Brain pericyte (primary cell): ENCODE measurements at places on chromosomes 5 and 9.
A peak's percentile ranks its signal among the peaks of the same experiment; 100 is the strongest.

GRCh38 chr5:142605611-142606010, 80.3 kb downstream of the FGF1 start:
- DNase-seq: no peak

DNA sequence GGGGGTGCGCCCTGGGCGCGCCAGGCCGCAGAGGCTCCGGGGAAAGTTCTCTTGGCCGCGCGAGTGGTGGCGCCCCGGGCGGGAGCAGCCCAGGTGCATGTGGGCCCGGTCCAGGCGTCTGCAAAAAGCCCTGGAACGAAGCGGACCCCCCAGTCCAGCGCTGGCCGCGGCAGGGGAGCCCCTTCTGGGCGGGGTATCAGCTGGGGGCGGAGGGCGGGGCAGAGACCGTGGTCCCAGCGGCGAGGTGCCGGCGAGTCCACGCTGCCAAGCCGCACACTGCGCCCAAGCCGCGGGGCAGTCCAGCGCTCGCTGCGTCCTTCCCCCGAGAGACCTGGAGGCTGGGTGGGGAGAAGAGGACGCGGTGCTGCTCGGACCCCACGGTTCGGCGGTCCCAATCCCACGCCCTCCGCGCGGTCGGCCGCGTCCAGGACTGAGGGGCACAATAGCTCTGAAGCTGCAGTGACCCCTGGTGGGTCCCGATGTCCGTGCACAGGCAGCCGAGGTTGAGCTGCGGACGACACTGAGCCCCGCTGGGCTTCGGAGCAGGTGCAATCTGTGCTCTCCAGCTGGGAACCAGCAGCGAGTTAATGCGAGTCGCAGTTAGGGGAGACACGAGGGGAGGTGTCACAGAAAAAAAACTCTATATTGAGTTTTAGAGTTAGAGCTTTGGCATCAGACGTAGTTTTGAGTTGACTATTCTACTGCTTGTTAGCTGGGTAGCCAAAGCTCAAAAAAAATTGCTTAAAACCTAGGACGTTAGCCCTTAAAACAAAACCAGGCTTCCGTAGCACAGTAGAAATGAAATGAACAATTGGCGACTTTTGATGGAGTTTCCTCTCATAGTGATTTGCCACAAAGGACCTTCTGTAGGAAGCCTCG, 1.1 kb upstream of the EPB41L4A start:
- DNase-seq: peak; percentile 41

GRCh38 chr5:3411363-3411762, 184.3 kb upstream of the IRX1 start:
- no peak for DNase-seq

- no peak for DNase-seq
Observed at GRCh38 chr9:127199001-127199791, 65.4 kb upstream of the GARNL3 start.

DNA sequence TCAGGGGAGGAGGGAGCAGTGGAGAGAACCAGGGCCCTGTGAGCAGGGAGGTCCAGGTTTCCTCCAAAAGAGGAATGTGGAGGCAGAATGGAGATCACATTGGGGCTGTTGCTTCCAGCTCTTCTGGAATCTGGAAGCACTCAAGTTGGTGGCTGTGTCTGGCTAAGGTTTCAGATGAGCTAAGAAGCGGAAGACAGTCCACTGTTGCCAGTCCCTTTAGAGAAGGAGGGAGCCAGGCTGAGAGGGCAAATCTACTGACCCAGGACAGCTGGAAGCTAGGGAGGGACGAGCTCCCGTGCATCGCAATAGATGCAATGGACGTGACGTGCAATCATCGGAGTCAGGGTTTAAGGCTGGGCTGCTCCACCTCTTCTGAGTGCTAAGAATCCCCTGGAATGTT, 71.2 kb downstream of the TENT4A start:
- DNase-seq: no peak

DNA sequence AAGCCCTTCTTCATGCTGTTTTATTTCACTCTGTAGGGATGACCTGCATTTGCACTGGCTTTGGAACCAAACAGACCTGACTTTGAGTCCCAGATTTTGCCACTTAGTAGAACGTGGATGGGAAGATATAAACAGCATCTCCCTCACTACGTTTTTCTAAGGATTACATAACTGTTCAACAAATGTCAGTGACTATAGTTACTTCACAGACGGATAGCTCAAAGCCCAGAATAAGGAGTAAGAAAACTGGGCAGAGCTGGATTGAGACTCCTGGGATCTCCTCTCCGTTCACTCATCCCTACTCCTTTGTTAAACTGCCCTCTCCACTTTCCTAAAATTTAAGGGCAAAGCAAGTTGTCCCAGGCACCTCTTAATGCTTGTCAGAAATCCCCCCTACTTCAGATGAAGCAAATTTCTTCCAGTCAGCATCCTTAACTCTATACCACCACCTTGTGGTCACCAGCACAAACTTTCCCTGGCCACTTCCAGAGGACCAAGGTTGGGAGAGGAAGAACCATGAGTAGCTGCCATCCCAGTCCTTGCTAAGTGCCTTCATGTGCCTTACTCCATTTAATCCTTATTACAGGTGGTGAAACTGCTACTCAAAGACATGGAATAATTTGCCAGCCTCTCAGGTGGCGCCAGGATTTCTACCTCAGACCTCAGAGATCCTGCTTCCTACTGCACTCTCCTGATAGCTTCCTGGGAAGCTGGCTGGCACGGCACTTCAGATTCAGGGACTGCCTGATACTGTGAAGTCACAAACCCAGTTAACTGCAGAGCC, 38.4 kb downstream of the EGR1 start:
- DNase-seq: peak; percentile 27

- DNase-seq: no peak
Observed at GRCh38 chr5:138872841-138873465, 2.2 kb downstream of the LRRTM2 start.

DNA sequence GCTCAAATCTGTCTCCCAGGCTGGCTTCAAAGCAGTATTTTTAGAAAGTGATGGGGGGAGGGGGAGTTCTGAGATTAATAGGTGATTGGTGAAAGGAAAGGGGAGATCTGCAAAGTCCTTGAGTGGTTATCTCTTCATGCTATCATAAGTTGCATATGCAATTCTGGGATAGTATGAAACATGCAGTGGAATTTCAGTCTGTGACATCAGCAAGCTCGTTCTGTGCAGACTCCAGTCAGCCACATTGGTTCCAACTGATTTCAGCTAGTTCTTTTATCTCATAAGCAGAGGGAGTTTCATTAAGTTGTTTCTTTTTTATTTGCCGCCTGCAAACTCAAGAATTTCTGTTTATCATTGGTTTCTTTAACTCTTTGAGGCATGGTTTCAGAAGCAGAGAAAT, 180.5 kb upstream of the SH3GL2 start:
- DNase-seq: no peak

GRCh38 chr9:32587901-32588300, 14.9 kb upstream of the NDUFB6 start:
- DNase-seq: no peak

GRCh38 chr5:72485430-72485974, 21.7 kb downstream of the ZNF366 start:
- DNase-seq: no peak

DNA sequence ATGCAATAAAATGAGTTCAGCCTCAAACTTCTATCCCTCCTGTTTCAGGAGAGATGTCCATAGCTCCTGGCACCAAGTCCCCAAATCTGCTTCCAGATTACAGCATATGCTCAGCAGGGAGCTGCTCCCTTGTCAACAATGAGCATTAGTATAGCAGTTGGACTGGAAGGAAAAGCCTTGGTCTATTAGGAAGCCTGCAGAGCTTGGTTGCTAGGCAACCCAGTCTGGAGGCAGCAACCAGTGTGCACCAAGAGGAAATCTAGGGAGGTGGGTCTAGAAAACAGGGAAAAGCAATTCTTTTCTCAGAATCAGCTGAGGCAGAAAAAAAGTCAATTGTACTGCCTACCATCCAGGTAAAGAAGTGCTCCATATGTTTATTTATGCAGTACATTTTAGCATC, 229.5 kb upstream of the NMUR2 start:
- no peak for DNase-seq

- DNase-seq: no peak
Observed at GRCh38 chr9:26321935-26322334, 570.7 kb downstream of the CAAP1 start.

DNA sequence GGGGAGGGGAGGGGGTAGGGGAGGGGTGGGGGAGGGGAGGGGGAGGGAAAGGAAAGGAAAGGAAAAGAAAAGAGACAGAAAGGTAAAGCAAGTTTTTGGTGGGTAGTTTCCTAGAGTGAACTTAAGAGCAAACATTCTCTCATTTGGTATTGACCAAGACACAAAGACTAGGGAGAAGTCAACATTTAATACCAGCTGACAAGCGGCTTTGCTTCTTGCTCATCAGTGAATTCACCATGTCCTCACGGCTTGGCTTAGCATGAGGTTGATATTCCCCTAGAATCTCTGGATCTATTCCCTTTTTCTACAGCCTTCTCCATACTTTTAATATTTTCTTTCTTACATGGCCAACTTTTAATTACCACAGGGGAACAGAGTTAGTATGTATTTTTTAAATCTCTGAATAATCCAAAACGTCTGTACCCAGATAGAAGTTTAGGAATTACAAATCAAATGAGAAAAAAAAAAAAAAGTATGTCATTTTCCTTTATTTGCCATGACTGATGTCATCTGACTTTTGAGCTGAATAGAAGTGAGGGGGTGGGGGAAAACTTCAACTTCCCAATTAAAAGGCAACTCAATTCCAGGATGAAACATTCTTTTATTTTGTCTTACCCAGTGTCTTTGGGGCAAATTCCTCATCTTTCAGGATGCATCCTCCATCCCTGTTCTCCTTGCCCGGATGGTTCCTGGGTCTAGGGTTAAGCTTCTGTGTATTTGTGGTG, 40.1 kb upstream of the GLIS3 start:
- DNase-seq: no peak

GRCh38 chr9:77926371-77926878, 105.2 kb downstream of the GNAQ start:
- DNase-seq: no peak

DNA sequence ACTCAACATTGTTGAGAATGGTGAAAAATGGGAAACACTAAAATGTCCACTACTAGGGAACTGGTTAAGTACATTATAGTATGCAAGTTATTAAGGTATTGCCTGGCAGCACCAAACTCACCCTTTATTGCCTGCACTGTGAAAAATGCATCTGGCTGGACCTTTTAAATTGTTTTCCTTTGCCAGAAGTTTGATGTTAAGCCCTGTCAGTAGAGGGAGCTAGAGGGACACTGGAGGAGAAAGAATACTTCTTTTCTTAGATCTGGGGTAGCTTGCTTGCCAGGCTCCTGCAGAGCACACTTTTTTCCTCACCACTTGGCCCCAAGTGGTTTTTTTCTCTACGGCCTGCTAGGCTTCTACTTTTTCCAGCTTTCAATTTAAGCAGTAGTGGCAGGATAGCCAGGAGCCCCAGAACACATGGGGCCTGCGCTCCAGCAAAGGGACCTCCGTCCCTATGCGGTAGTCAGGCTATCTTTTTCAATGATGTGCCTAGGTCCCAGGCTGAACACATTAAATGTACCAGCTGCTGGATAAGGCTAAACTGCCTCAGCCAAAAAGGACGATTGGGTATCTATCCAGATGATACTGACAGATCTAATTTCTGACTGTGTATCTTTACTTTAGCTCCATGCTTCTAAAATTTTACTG, 8.0 kb upstream of the HABP4 start:
- DNase-seq: no peak

GRCh38 chr9:92432350-92432749, 8.1 kb upstream of the OMD start:
- DNase-seq: no peak

DNA sequence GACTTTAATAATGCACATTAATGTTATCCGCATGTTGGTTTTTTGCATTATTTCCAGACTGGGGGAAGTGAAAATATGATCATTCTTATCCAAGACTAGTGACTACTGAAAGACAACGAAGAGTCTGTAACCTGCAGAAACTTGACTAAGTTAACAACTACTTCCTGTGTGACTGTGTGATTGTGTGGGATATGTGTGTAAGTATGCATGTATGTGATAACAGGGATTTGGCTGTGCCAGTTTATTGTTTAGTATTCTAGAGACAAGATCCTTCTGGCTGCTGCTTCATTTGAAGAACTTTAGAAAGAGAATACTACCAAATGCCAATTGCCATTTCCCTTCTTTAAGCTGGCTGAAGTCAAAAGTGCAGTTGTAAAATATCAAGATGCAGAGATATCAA, 375.7 kb upstream of the PRR16 start:
- no peak for DNase-seq

DNA sequence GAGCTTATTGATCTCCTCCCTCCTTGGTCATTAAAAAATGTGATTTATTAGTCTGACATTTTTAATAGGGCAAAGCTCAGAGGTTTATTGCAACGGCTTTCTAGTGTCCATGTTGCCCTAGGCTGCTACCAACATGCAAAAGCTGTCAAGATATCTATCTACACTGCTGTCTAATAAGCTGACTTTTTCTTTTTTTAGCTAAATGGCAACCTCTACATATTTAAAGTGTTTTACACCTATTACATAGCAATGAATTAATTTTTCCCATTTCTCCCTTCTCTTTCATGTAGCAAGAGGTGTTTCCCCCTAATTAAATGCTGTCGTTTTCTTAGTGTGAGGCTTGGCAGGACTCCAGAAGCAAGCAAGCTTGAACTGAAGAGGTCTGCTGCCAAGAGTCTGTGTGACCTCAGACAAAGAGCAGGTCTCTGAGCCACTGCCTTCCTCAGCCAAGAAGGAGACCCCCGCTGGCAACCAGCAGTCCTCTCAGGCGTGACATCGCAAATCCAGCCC, 79.4 kb downstream of the GAS1 start:
- DNase-seq: no peak

DNA sequence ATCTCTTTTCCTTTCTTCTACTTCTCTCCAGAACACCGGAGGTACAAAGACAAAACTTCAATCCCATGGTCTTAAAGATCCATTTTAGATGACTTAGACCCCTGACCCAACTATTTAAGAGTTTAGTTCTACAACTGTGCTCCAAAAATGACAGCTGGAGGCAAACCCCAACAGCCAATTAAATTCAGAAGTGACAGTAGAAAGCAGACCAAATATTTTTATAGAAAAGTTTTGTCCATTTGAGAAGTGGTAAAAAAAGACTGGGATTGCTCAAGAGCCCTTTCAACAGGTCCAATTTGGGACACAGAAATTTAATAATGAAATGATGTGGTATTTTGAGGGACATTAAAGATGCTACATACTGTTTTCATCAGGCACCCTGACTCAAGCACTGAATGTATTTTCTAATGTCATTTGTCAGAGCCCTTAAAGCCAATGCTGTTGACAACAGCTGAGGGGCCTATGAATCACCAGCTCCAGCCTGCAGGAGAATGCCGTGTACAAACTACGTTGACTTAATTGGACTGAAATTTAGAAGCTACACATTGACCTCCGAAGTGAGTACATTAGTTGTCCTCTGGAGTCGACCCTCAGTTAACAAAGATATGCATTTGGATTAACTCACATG, 147.5 kb upstream of the PIK3R1 start:
- no peak for DNase-seq

- no peak for DNase-seq
Observed at GRCh38 chr5:135538261-135538660, 2.5 kb upstream of the NEUROG1 start.
